ENCODE measurements at places on chromosomes 6 and 20.

DNA sequence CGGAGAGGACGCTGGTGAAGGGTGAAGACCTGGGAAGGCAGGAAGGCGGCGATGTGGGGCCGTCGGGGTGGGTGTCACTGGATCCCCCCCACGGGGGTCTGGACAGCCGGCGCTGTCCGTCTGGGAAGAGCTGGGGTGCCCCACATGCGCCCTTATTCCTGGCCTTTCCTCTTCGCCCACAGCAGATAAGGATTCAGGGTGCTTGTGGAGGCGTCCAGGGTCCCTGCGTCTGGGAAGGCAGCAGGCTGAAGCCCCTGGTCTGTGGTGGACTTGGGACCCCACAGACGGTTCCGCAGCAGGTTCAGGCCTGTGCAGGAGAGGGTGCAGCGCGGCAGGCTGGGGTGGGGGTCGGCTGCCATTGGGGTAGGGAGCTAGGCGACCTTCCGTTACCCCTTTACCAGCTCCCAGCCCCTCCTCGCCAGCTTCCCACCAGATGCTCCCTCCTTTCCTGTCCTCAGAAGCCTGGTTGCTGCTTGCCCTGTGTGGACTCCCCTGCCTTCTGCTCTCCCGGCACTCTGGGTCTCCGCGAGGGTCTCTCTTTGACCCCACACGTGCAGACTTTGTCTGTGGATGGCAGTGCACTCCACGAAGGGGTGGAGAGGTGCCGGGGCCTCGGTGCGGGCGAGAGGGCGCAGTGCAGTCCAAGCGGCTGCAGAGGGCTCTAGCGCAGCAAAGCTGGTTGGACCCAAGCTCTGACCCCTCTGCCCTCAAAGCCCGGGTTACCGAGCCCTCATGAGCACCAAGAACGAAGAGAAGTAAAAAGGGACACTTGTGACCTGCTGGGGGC lies 2.1 kb upstream of the GATA5 start:
- no peak for DNase-seq

DNA sequence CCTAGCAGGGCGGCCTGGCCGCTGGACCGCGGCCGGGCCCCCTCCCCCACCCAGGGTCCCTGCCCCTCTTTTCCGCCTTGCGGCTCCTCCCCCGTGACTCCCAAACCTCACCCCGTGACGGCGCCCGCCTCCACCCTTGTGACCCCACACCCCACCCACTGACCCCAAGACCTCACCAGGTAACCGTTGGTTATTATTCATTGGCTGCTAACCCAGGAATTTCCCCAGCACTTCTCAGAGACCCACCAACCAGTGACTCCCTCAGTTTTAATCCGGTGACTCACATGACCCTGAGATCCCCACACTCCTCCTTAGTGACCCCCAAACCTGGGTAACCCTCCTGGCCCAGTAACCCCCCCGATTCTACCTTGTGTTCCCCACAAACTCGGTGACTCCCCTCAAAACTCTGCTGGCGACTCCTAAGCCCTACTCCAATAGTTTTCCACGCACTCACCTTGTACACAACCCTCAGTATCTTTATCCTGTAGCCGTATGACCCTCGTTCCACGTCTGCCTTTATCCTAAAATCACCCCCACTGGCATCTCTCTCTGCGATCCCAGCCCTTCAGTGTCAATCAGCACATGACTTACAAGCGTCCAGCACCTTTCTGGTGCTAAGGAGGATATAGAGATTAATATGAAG lies 534 bp downstream of the ZNF76 start:
- peak; percentile 64 for DNase-seq

DNA sequence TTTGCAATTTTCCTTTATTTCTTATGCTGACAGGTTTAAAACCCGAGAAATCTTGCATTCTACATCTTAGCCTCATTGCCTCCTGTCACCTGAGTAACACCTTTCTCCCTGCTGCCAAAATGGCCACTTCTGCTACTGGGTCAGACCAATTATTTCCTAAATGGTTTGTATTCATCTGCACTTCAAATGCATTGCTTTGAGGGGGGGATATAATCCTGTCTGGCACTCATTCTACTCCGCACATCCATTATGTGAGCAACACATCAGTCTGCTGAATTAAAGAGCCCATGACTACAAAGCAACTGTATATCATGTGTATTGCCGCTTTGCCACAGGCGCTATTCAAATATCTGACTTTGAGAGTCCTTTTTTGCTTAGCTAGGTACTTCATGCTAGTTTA lies 141.6 kb upstream of the TSHZ2 start:
- no peak for DNase-seq

DNA sequence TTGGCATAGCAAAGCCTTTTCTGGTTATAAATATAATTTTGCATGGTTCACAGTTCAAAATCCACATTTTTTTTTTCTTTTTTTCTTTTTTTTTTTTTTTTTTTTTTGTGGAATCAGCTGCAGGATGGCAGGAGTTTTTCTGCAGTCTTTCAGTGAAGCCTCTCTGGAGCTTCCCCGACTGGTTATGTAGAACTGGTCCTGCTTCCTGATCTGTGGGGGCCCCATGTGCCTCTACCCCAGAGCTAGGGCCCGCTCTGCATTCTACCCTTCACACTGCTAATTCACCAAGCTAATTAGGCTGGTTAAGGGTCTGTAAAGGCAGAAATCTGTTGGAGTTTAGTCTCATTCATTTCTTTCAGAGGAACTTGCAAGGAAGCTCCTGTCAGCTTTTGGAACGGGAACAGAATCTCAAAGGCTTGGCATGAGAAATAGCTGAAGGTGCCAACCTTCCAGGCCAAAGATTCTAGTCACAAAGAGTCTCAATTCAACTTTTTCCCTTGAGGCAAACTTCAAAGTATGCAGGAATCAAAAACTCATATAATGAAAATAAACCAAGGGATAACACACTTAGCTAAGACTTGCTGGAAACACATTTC lies 45.5 kb downstream of the HMGN3 start:
- DNase-seq, result no peak

DNA sequence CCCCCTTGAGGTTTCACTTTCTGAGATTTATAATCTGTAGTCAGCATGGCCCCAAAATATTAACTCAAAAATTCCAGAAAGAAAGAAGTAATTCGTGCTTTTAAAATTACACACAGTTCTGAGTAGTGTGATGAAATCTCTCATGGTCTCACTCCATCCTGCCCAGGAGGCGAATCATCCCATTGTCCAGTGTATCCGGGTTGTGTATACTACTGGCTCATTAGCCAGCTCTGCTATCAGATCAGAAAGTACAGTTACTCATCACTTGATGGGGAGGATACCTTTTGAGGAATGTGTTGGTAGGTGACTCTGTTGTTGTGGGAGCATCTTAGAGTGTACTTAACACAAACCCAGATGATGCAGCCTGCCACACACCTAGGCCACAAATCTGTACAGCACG lies 65.2 kb downstream of the CDC5L start:
- no peak for DNase-seq

GRCh38 chr20:63536241-63536977 lies 767 bp downstream of the PTK6 start:
- no peak for DNase-seq

DNA sequence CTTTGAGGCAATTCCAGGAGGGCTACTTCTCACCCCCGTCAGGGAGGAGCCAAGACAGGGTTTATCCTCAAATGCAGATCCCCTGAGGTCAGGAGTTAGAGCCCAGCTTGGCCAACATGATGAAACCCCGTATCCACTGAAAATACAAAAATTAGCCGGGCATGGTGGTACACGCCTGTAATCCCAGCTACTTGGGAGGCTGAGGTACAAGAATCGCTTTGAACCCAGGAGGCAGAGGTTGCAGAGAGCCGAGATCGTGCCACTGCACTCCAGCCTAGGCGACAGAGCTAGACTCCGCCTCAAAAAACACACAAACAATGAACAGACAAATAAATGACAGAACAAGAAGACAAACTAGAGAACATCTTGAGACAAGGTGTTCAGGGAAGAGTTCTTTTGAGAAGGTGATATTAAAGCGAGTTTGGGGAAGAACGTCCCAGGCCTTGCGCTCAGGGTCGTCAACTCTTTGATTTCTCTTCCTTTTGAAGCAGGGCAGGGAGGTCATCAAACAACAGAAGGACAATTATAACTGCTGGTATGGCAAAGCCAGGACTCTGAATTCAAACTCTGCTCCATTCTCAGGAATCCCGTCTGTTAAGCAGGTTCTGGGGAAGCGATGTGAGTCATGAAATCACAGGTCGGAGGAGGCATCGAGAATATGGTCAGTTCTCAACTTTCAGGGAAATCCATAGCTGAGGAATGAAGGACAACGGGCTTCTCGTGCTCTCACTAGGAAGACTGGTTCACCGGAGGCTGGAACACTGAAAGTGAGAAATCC lies 1.4 kb upstream of the RALY start:
- DNase-seq, result peak; percentile 8

GRCh38 chr6:27441001-27441400 lies 31.9 kb downstream of the ZNF184 start:
- DNase-seq, result no peak

DNA sequence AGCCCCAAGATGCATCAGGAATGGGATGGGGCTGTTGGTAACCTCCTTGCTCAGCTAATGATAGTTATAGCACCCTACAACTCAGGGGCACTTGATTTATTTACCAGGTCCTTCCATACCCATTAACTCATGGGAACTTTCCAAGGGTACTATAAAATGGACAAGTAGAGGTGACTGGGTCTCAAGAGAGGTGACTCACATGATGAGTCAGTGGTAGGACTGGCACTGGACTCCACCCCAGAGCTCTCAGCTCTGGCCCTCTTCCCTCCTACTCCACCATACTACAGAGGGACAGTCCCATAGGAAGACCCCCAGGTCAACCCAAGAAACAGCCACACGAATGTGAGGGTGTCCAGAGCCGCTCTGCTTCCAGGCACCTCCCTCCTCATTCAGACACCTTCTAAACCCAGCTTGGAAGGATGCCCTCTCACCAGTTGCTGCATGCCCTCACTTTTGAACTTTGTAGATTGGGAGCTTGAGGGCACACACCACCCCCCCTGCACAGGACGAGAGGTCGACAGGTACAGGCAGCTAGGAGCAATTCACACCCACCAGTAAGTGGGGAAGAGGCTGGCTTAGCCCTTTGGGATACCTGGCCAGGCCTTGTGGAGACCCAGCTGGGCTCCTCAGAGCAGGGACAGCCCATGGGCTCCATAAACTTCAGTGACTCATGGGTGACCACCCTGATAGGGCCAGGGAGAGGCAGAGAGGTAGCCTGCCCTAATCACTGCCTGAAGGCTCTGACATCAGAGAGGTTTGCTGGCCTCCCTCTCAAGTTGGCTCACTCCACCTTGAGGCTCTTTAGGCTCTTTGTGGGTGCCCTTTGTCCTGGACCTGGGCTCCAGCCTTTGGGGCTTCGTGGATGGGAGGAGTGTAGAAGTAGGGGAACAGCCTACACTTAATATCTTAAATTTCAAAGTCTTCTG lies 81.6 kb upstream of the MLN start:
- no peak for DNase-seq

- DNase-seq, result no peak
Measured at GRCh38 chr6:96450082-96450769, 71.4 kb upstream of the UFL1 start.

- no peak for DNase-seq
Measured at GRCh38 chr6:137081997-137082396, 37.2 kb upstream of the IL20RA start.

GRCh38 chr6:149216459-149216858 lies 101.1 kb upstream of the TAB2 start:
- no peak for DNase-seq

DNA sequence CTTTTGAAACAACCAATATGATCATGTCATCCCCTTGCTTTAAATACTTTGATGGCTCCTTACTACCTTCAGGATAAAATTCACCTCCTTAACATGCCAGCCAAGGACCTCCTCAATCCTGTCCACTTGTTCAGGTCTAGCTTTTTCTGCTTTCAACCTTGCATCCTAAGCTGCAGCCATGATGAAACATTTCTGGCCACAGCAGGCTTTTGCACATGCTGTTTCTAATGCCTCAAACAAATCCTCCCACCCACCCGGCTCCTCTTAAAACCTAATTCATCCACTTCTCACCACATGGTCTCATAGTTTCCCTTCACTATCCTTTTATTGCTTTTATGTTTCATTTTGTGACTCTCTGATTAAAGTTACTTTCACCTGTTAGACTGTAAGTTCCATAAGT lies 124.6 kb downstream of the MYB start:
- no peak for DNase-seq

DNA sequence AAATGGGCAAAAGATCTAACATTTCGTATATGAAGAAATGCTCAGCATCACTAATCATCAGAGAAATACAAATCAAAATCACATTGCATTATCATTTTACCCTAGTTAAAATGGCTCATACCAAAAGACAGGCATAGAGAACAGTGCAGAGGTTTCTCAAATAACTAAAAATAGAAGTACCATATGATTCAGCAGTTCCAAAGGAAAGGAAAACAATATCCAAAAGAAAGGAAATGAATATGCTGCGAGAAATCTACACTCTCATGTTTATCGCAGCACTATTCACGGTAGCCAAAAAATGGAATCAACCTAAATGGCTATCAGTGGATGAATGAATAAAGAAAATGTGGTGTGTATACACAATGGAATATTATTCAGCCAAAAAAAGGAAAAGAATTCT lies 63.5 kb downstream of the VTA1 start:
- no peak for DNase-seq

DNA sequence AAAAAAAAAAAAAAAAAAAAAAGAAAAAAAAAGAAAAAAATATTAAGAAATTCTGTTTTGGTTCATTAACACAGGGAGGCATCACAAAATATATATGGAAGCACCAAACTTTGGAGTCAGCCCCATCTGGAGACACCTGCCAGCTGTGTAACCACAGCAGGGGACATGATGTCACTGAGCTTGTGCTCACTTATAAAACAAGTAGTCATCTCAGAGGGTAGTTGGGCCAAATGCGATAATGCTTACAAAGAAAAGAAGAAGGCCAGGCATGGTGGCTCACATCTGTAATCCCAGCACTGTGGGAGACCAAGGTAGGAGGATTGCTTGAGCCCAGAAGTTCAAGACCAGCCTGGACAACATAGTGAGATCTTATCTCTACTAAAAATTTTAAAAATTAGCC lies 1.1 kb upstream of the BNIP5 start:
- DNase-seq, result no peak

GRCh38 chr6:48151142-48151541 lies 40.1 kb upstream of the PTCHD4 start:
- DNase-seq, result no peak

DNA sequence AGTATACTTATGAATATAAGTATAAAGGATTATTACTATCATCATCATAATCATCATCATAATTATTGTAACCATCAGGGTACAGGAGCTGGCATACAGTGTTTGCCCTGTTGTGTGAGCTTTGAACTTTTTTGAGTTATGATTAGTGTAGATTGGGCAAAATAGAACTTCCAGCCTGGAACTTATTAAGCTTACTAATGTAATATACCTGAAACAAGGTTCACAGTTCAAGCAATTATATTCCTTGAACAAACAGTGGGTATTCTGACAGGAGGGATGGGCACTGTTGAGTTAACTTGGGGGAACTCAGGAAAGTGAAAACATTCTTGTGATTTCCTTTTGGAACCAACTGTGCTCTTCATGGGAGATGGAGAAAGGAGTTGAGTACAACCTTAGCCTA lies 680.0 kb downstream of the DOK5 start:
- DNase-seq, result no peak

All from stimulated activated CD4-positive, alpha-beta T cell treated with anti-CD3 and anti-CD28 coated beads, Interleukin-4, amount 100 ng/mL, for 48 hours (primary cell).